ENCODE measurements at places on chromosomes 13 and 19.

- no peak for DNase-seq
Measured at GRCh38 chr13:41426047-41426446, 31.3 kb upstream of the RGCC start.

- DNase-seq, result no peak
Measured at GRCh38 chr19:15250640-15250993, 18.4 kb upstream of the EPHX3 start.

DNA sequence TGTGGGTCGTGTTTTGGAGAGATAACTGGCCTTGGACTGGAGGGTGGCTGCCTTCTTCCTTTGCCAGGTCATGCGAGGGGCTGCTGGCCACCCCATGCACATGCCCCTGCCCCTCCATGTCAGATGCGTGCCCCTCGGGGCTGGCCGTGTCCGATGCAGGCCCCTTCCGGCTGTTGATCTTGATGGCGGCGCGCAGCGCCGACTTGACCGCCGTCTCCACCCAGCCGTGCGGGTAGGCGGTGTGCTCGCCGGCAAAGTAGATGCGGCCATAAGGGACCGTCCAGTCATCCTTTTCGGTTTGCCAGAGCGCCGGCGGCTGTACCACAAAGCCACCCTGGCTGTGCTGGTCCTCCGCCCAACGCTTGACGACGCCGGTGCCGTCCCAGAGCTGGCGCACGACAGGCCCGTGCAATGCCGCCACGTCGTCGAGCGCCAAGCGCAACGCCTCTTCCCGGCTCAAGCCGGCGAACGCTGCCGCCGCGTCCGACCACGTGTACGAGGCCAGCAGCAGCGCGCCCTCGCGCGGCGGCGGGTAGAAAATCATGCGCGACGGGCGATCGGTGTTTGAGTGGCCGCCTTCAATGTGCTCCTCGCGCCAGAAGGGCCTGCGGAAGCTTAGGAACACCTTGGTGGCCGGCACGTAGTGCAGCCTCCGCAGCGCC, 6.9 kb downstream of the IL4I1 start:
- no peak for DNase-seq

DNA sequence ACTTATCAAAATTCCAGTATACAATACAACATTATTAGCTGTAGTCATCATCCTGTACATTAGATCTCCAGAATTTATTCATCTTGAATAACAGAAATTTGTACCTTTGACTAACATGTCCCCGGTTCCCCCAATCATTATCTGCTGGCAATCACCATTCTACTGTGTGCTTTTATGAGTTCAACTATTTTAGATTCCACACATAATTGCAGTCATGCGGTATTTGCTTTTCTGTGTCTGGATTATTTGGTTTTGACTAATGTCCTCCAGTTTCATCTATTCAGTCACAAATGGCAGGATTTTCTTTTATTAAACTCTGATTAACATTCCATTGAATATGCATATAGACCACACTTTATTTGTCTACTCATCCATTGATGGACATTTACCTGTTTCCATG, 530.7 kb upstream of the SLITRK1 start:
- DNase-seq, result no peak

DNA sequence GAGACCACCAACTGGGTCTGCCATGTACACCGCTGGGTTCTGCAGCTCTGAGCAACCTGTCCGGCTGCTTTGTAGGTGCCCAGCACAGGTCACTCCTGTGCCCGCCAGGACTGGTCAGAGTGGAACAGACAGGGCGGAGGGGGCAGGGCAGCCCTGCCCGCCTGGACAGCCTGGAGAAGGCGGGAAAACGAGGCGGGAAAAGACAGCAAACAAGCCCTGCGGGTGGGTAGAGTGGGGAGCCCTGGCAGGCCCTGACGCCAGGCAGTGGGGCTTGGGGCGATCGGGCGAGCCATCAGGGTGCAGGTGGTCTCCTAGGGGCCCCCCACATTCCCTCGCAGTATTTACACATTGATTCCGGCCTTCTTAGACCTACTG, 533 bp upstream of the UHRF1 start:
- no peak for DNase-seq

GRCh38 chr13:19573120-19573716, 11.9 kb upstream of the TPTE2 start:
- DNase-seq, result no peak

- DNase-seq, result no peak
Measured at GRCh38 chr13:83995930-83996329, 113.7 kb upstream of the SLITRK1 start.

DNA sequence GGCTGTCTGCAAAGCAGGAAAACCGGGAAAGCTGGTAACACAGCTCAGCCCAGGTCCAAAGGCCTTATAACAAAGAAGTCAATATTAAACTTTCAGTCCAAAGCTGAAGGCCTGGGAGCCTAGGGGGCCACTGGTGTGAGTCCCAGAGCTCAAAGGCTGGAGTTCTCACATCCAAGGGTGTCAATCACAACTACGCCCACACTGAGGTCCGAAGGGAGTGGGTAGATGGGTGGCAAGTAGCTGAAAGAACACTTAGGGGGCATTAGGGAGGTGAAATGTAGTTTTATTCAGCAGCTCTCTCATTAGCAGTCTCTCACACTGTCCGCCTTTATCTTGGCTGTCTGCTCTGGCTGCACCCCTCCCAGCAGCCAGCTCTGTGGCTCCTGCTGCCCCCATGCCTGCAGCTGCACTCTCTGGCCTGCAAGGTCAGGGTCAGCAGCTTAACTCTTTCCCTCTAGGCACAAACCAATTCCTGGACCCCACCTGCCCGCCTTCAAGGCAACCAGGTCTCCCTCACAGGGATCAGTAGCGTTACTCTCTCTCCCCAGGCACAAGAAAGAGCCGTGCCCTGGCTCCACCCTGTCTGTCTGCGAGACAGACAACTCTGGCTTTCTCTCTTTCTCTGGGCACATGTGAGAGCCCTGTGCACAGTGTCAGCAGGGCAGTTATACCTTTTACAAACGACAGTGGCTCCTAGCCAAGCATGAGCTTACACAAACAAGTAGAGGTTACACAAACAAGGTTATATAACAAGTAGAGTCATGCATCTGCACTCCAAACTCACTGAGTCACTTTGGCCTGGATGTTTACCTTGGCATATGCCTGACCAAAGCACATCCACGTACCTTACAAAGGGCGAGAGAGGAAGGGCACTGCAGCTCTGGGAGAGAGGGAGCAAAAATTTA, 249.4 kb upstream of the PCDH20 start:
- peak; percentile 10 for DNase-seq

- no peak for DNase-seq
Measured at GRCh38 chr13:112902101-112902651, 66.8 kb upstream of the MCF2L start.

DNA sequence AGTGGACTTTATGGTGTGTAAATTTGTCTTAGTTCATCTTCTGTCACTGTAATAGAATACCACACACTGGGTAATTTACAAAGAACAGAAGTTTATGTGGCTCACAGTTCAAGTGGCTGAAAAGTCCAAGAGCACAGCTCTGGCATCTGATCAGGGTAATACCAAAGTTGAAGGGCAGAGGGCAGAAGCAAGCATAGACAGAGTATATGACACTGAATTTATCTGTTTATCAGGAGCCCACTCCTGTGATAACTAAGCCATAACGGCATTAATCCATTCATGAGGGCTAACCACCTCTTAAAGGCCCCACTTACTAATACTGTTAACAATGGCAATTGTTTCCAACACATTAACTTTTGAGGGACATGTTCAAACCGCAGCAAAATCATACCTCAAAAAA, 4.0 kb upstream of the RFXAP start:
- no peak for DNase-seq
